ENCODE measurements at places on chromosomes 7 and 10.

DNA sequence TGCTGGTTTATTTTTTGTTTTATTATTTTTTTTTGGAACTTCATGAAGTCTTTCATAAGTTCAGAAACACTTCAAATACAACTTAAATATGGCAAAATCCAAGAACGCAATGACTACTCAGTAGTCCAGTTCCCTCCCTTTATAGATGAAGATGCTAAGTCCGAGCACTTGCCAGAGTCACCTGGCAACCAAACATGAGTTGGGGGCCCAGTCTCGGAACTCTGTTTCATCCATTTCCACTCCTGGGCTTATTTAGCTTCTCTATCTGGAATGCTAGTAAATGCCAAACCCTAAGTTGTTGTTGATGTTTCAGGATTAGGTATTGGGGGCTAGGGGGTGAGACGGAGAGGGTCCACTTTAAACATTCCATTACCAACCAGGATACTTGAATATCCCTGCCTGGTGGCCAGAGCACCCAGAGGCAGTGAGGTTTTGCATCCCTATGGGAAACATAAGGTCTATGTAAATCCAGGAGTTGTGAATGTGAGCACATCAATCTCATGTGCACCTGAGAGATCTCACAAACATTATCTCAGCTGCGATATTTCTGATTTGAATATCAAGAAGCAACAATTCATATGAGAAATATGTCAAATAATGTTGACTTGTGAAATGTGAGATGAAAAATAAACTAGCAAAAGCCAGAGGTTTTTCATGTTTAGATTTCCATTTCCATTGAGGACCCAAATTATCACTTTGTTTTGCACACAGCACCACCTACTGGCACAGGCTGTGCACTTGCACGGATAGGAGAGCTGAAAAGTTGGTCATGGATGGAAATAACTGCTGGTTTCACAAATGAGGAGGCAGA lies 129.3 kb downstream of the PKD1L1 start:
- no peak for DNase-seq

DNA sequence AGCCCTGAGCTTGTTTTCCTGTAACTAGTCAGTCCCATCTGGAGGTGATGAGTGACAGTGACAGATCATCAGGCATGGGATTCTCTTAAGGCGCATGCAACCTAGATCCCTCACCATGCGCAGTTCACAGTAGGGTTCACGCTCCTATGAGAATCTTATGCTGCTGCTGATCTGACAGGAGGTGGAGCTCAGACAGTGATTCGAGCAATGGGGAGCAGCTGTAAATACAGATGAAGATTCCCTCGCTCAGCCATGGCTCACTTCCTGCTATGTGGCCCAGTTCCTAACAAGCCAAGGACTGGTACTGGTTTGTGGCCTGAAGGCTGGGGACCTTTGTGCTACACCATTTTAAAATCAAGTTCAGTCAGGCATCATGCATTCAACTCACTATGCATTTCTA lies 221.7 kb downstream of the KIAA1217 start:
- no peak for DNase-seq

GRCh38 chr10:128867210-128867609 lies 599.8 kb upstream of the MGMT start:
- no peak for DNase-seq

GRCh38 chr7:10703981-10704380 lies 269.7 kb upstream of the PHF14 start:
- DNase-seq, result no peak

- DNase-seq, result no peak
These were observed 1027.8 kb upstream of the PHF14 start for GRCh38 chr7:9945857-9946256.

DNA sequence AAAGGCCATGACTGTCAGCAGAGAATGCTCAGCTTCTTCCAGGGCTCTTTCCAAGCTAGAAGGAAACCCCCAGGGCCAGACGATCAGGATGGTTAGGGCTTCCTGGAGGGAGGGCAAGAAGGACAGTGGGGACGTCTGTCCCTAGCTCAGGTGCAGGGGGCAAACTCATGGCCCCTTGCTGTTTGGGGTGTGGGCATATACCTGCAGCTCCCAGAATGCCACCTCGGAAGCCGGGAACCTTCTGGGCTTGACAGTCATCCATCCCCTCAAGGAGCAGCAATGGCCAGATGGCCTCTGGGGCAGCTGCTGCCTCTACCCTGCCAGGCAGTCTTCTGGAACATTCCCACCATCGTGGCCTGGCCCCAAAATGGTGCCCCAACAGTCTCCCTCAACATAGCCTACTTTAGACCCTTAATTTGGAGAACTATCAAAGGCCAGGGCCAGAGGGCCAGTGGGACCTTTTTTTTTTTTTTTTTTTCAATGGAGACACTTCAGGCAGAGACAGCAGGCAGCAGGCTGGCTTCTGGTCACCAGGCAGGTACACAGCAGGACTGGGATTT lies 40.2 kb upstream of the ZMIZ1 start:
- no peak for DNase-seq

DNA sequence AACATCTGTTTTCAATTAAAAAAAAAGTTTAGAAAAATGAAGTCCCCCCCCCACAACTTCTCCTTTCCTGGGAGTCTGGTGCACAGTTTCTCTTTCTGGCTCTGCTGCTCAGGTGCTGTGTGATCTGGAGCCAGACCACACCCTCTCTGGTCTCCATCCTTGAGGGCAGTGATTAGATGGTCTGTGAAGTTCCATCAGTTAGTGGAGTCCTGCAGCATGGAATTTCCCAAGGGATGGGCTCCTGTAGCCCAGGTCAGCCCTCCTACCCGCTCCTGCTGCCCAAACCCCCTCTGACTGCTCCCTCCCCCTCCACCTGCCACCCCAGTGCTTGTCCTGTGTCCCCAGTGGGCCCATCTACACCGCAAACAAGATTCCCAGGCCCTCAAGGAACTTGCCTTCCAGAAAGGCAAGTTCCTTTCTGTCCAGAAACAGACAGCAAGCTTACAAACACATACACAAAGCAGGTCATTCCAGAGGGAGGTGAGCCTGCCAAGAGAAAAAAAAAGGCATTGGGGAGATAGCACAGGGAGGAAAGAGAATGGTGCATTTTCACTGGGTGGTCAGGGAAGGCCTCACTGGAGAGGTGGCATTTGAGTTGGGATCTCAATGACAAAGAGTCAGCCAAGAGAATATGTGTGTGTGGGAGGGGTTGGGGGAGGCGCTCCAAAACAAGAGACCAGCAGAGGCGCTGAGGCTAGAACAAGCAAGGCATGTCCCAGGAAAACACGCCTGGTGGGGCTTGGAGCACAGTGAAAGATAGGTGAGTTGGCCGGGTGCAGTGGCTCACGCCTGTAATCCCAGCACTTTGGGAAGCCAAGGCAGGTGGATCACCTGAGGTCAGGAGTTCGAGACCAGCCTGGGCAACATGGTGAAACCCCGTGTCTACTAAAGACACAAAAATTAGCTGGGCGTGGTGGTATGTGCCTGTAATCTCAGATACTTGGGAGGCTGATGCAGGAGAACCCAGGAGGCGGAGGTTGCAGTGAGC lies 49.5 kb upstream of the SLC29A3 start:
- peak; percentile 91 for DNase-seq

DNA sequence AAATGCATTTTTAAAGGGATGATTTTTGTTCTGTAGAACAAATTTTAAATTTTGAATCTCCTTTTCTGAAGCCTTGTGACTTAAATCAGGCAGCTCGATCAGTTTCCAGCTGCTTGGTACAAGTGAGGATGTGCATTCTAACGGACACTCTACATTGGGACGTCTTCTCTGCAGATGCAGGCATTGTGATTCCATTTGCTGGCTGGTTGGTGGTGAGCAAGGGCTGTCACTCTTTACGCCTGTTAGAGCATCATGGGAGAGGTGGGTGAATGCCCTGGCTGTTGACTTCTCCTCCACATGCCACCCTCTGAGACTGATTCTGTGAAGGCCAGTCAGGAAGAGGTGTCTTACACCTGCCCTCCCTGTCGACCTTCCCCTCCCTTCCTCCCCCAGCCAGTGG lies 240.5 kb upstream of the RNF32 start:
- DNase-seq, result no peak

GRCh38 chr7:100415448-100415847 lies 13.1 kb downstream of the ZCWPW1 start:
- DNase-seq, result no peak

GRCh38 chr7:18900236-18900635 lies 217.2 kb downstream of the TWIST1 start:
- DNase-seq, result no peak

DNA sequence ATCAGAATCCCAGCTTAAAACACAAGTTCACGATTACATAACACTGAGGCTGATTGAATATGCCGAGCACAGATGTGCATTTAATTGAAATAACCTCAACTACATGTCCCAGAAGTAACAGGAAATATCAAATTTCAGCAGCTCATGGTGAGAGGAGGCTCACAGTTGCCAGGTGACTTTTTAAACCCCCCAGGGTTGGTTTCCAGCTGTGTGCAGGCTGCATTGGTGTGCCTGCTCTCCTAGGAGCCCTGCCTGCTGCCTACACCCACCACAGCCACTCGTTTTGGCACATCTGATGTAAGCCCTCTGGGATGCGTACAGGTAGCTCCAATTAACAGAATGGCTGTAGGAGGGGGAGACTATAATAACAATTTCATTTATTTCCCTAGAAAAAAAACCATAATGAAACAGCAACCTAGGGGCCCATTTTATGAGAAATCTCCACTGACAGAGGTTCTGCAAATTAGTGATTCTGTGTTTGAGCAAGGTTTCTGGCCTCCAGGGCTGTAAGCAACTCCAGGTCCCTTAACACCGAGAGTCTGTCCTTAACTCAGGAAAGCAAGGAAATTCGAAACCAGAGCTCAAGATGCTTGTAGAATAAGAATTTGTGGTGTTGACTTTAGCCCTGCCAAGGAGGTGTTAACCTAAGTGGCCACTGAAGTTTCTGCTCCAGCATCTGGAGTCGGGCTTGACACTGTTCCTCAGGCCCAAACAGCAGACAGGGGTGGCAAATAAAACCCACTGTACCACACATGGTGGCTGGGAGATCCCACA lies 161.9 kb downstream of the BMPER start:
- peak; percentile 39 for DNase-seq

GRCh38 chr10:24502006-24502405 lies 221.7 kb downstream of the ARHGAP21 start:
- DNase-seq, result no peak

DNA sequence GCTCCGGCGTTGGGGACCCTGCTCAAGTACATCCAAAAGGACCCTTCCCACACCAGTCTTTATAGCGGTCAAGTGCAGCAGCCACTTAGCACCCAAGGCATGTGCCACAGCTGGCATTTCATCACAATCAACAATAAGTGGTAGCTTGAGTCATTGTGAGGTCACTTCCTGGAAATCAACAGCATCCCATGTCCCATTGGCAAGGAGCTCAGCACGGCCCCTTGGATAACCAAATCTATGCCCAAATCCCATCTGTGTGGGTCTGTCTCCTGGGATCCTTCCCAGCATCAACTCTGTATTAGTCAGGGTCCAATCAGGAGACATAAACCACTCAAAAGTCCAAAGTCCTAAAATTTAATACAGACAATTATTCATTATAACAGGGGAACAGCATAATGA lies 27.1 kb downstream of the MDH2 start:
- DNase-seq, result no peak

DNA sequence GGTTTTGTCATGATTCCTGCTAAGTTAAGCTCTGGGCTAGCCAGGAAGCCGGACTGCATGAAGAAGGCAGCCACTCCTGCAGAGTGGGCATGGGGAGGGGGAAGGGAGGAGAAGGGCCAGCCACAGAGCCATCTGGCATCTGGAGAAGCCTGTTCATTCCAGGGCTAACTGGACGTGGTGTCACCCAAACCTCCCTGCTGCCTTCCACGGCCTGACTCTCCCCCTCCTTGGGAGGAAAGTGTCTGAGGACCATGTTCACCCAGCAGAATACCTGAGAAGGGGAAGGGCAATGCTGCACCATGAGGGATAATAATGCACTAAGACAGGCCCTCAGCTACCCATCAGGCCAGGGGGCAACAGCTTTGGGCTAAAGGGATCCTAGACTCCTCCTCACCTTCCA lies 15.4 kb downstream of the AQP1 start:
- no peak for DNase-seq

GRCh38 chr7:4725014-4725849 lies 43.1 kb downstream of the FOXK1 start:
- no peak for DNase-seq

- no peak for DNase-seq
These were observed at the start of gene PAPOLB for GRCh38 chr7:4861673-4862072. Gene PAPOLB (minus strand): TSS chr7:4862030. CDS start chr7:4861810, 220 bp downstream.

GRCh38 chr10:88086187-88086960 lies 222.9 kb downstream of the PTEN start:
- DNase-seq, result no peak

GRCh38 chr7:130683026-130683425 lies 3.3 kb downstream of the TSGA13 start:
- no peak for DNase-seq

DNA sequence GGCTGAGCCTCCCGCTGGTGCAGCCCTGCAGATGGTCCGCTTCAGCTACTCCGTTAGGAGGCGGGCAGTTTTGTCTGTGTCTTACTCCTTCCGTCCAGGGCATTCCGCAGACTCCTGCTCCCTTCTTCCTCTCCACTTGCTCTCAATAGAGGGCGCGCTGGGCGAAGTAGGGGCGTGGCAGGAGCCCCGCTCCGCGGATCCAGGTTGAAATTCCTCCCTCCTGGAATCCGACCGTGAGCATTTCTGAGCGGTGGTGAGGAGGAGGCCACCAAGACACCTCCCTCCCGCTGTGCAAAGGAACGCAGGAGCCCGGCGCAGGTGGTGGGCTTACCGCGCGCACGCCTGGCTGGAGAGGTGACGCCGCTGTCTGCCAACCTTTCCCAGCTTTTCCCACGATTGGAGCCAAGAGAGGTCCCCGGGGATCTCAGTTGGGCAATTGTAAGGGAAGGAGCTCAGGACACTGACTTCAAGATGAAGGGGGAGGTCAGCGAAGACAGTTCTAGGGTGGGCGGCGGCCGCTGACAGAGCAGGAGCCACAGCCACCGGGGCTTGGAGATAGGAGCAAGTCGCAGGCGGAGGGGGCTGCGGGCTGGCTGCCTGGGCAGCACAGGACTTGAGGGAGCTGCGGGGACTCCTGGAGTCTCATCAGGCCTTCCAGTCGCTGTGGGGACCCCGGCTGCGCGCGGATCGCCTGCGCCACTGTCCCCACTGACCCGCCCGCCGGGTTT lies 1011.3 kb downstream of the XPNPEP1 start:
- DNase-seq, result peak; percentile 95

DNA sequence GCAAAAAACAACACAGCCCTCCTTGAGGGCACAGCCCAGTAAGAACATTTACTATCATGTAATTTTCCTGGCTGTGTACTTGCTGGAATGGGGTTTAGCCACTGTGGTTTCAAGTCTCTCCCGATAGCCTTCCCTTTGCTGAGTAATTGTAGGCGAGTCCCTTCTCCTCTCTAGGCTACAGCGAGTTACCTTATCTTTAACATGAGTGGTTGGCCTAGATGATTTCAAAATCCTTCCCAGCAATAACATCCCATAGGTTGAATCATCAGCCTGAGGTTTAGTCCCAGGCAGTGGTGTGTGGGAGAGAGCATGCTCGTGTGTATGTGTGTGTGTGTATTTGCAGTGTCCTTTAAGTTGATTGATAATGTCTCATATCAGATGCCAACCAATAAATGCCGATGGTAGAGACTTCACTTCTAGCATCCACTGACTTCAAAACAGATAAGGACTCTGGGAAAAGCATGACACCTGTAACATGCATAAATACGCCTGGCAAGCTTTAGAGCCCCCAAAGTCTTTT lies 142.9 kb upstream of the ZMIZ1 start:
- no peak for DNase-seq

Measured in H9 (cell line).